ENCODE measurements at places on chromosomes 2 and 18.

DNA sequence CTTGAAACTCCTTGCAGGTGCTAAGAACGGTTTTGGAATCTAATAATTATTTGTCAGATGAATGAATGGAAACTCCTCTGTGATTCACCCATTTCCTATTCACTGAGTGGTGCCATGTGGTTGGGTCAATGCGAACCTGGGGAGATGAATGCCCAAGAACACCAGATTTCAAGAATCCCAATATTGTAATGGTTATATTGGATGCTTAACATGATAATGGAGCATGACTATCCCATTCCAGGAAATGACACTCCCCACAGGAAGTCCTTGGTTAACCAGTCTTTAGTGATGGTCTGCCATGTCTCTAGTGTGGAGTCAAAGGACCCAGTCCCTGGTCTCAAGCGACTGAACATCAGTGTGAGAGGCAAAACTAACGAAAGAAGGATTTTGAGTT, 67.9 kb upstream of the ST3GAL5 start:
- DNase-seq, result no peak

DNA sequence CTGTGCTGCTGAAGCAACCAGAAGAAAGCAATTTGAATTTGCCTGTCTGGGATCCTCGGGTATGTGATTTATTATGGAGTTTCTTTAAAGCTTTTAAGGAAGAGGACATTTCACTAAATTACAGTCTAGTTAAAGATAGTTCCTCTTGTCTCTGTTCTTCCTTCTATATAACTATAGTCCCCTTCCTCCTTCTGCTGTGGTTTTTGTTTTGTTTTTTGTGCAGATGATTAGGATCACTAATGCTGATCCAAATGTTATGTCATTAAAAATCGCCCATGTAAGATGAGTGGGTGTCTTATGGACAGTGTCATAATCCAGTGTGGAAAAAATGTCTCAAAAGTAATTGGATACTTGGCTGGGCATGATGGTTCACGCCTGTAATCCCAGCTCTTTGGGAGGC, 24.7 kb downstream of the PAPOLG start:
- DNase-seq, result no peak

GRCh38 chr2:84550916-84551315, 34.6 kb downstream of the DNAH6 start:
- no peak for DNase-seq

- DNase-seq, result no peak
Measured at GRCh38 chr2:233400961-233401360, 46.7 kb downstream of the DGKD start.

GRCh38 chr2:225566798-225567197, 167.3 kb downstream of the NYAP2 start:
- DNase-seq, result no peak
